ENCODE measurements at places on chromosomes 4 and X.

GRCh38 chr4:11732155-11732554 is 303.5 kb upstream of the HS3ST1 start:
- DNase-seq = no peak

DNA sequence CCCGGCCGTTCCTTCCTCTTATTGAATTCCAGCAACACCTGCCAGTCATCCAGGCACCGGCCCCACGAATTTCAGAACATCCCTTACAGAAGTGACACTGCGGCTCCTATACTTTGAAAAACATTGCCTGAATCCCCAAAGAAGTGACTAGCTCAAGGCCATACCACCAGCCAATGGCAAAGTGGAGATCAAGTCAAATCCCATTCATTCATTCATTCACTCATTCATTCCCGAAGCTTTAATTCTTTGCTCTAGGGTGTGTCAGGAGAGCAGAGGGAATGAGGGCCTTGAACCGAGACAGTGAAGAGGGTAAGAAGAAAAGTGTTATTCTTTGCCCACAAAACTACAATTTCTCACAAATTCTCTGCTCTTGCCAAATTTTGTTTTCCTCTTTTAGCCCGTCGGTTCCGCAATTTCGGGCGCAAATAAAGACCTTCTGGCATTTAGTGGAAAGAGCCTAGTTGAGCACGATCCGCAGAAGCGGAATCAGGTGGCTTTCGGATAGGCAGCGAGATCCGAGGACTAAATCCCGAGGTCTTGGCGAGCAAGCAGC is 824 bp upstream of the HMGB3 start:
- no peak for DNase-seq

GRCh38 chr4:157803421-157803820 is 369.4 kb downstream of the GASK1B start:
- DNase-seq = no peak

DNA sequence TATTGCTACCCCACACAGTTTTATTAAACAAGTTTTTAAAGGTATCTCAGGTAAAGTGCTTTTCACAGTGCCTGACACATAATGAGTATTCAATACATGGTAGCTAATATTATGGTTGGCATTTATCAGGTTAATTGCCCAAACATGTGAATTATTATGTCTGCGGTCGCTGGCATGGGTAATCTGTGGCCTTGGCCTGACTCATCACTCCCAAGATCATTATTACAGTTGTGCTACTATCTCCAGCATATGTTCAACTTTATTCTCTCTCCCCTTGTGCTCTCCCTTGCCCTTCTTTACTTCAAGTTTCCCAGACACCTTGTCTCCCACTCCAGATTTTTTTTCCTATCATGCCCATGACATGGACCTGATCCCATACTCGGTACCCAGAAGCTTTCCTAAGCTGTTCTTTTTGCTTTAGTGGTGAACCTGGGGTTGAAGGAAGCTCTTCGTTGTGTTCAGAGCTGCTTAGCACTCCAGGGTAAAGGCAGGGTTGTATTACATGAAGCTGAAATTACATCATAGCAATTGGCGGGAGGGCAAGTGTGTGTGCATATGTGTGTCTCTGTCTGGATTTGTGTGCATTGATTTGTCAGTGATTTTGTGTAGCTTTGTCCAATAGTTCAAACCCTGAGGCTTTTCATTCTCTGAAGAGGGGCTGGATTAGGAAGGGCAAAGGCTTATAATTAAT is 176.5 kb upstream of the NRK start:
- DNase-seq = no peak

DNA sequence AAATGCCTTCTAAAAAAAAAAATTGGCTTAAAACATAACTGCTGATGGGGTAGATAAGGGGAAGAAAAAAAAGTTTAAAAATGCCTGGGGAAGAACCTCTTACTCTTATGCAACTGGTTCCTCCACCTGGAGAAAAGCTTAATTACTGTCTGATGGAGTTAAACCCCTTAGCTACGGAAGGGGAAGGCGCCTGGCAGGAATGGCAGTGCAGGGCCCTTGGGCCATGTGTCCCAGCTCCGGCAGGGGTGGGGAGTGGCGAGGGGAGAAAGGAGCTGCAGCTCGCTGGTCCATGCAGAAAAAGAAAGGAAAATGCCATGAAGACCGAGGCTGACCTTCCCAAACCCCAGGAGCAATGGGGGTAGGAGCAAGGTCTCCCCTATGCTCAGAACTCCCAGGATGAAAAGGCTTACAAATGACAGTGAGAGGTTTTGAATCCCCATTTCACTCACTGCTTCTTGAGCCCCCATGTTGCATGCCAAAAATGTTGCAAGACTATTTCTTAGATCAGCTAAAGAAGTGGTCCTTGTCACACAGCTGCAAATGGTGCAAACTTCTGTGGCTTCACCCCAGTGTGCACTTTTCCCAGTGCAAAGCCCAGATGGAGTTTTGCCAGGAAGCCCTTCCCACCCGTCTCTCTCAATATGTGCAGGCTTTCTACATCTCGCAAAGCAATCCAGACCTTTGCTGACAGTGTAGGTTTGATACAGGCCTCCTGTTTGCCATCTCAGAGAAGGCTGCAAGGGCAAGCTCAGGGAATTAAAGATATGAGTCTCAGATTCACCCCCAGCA is 204.8 kb upstream of the CT83 start:
- DNase-seq = no peak

DNA sequence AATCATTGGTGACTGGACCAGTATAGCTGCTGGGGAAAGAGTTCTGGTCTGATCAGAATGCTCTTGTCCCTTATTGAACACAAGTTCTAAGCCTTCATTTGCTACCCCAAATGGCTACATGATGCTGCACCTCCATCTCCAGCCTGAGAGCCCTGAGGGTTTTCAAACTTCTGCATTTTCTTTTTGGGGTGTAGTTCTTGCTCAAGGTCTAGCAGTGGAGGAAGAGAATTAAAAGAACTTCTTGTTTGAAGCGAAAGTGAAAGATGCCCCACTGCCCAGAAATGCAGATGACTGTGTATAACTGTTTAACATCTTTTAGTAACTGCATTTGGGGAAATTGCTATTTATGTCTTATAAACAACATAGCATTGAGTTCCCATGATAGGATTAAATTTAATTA is 38.5 kb downstream of the LAMTOR3 start:
- DNase-seq = no peak

- DNase-seq = no peak
Measured at GRCh38 chr4:168735735-168736134, 238.9 kb downstream of the PALLD start.

DNA sequence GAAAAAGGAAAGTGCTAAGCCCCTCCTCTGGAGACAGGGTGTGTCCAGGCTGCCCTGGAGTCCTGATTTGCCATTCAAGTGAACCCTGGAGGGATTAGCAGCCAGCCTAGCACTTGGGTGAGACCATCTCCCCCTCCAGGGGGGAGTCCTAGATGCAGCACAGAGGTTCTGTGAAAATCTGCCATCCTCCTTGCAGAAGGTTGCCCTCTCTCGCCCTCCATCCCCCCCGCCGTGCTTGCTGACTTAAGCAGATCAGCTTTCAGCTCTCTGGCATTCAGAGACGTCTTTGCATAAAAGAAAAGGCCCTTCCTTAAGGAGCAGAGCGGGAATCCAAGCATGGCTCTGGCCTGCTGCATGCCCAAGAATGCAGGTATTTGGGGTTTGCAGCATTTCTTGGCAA is 102.1 kb upstream of the SCML1 start:
- no peak for DNase-seq

DNA sequence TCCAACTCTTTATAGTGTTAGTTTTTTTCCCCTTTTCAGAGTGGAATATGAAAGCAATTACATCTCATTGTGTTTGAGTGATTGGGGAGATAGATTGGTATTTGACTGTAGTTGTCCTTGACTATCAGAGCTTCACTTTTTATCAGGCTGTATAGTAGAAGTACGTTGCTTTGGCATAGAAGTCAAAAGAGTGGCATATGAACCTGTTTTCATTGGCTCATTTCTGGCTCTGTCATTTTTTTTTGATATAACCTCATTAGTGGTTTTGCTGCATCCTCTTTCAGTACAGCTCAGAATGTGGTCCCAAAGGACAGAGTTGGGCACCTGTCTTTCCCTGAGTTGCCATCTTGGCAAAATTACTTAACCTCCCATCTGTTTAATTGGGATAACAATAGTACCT is 1.4 kb downstream of the TMA16 start:
- no peak for DNase-seq

DNA sequence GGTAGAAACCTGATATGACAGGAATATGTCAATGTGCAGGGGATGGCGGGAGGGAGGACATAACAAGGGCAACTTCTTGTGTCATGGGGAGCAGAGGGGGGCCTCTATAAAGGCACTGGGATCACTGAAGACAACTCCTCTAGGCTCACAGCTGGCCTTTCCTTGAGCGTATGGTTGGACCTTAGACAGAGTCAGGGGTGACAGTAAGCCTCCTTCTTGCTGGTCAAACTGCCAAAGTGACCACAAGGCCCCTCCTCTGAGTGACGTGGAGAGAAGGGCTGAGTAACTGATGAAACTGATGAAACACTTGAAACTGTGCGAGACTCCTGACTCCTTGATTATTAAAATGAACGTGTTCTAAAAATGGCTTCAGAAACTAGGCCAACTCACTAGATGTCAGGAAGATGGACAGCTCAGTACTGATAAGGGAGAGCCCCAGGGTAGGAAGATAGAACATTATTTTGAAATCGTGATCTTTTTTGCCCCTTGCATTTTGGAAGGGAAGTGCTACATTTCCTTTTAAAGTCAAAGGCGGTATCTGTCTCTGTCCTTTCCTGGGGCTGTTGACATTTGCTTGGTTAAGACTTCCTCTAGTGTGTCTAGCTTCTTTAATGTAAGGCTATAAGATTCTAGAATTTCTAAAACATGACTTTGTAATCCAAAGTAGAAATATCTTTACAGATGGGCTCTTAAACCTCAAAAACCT is 1.6 kb downstream of the RAB33A start:
- peak; percentile 73 for DNase-seq
